ENCODE measurements at places on chromosomes 4 and X. TPM values are rescaled to one million over a fixed set of nuclear protein-coding genes. Genes with fewer than 3 reads are reported as not detected.
A peak's percentile ranks its signal among the peaks of the same experiment; 100 is the strongest.

DNA sequence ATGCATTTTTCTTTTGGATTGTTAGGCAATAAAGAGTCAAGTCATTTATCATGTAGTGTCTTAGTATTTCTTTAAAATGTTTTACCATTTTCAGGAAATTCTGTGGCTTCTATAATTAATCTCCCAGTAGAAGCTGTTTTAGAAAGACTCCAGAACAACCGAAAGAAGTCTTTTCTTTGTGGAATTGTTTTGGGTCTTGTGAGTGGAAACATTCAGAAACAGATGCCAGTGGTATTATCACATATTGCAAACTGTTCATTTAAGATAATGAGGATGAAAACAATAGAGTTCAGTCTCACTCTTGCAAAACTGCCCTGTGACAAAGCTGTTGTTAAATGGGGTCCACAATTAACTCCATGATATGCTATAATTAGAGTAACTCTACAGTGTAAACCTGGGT, 211.2 kb upstream of the KIT start:
- peaks cover 13% of the 10 kb centered on the region for H3K36me3 ChIP-seq
- no peaks in the 10 kb centered on the region for H3K27me3 ChIP-seq
- H3K4me3 ChIP-seq: no peak overlapping the region
- DNase-seq: no peak

GRCh38 chr4:5710065-5710960, 688 bp upstream of the EVC start:
- H3K27ac ChIP-seq: peak overlapping the region; percentile 28
- peaks cover 9% of the 10 kb centered on the region for H3K27me3 ChIP-seq
- DNase-seq: no peak
- peaks cover 7% of the 10 kb centered on the region for H3K4me1 ChIP-seq
- peak overlapping the region; percentile 92 for H3K4me3 ChIP-seq
- H3K36me3 ChIP-seq: peaks cover 9% of the 10 kb centered on the region

- H3K4me3 ChIP-seq: no peak overlapping the region
- H3K27ac ChIP-seq: no peak overlapping the region
- no peaks in the 10 kb centered on the region for H3K27me3 ChIP-seq
- H3K4me1 ChIP-seq: no peaks in the 10 kb centered on the region
Observed at GRCh38 chr4:73919691-73920090, 50.5 kb downstream of the CXCL1 start.

The SPANXN3 gene
- not detected for total RNA-seq
